ENCODE measurements at places on chromosomes 12 and 14.

DNA sequence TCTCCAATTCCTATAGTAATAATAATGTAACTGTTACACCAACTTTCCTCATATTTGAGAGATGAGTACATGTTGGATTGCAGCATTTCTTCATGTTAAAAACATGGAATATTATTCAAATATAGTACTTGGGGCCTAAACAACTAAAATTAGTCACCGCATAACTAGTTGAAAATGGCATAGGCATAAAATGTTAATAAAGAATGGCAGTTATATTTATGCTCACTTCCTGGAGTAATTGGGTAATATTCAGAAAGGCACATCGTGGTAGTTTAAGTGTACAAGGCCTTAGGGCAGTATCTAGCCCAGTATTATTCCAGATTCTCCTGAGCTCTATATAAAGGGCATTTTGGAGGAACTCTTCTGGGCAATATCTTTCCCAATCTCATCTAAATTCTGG, 46.0 kb downstream of the ERGIC2 start:
- no peak for DNase-seq

GRCh38 chr12:28489246-28489645, 299.0 kb downstream of the CCDC91 start:
- no peak for DNase-seq

GRCh38 chr12:13377698-13378097, 181.2 kb downstream of the EMP1 start:
- no peak for DNase-seq

DNA sequence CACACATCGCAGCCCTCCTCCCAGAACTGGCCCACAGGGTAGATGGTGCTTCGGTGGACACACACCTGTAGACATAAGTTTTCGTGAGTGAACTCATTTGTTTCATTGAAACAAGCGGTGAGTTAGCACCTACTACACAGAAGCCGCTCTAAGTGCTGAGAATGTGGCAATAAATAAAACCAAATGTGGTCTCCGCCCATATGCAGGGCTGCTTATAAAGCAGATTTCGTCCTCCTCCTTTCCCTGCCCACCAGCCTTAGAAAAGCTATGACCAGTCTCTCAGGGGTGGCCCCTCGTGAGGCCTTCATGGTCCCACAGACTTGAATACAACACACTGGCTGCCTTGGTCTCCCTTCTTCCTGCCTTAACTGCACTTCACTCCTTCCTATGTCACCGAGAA, 31.1 kb upstream of the ANO2 start:
- DNase-seq, result no peak

- no peak for DNase-seq
Measured at GRCh38 chr12:91913124-91913523, 232.5 kb downstream of the BTG1 start.

DNA sequence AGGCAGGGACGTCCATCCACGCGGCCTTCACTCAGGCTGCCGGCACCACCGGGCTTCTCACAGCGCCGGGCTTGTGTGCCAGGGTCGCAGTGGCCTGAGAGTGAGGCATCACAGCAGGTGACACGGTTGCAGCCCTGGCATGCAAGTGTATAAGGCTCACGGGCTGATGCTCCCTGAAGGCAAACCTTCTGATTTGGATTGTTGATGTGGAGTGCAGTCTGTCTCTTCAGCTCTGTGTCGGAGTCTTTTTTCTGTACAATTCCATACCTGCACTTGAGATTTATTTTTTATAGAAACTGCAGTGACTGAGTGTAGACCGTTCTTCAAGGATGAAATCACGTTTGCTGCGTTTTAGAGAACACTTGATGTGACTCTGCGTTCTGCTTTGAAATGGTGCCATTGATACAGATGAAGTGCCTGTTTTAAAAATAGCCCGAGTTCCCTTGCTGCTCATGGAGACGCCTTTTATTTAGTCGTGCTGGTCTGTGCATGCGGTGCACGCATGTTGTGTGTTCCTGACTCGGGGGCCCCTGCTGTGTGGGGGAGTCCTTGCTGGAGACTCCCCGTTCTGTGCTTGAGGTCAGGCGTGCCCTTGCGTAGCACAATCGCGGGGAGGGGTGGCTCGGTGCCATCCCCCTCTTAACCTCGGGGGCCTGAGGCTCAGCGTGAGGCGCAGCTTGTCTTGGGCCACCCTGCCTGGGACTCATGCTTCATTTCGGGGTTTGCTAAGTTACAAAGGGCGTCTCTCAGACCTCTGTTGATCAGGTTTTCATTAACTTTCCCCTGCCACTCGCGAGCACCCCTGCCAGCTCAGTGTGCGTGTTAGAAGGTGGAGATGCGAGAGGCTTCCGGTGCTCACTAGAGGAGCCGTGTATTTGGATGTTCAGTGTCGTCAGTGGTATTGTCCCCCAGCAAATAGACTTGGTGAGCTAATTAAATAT, 21.6 kb upstream of the AMN start:
- DNase-seq, result no peak

GRCh38 chr14:69643430-69644200, 32.2 kb downstream of the SUSD6 start:
- no peak for DNase-seq

DNA sequence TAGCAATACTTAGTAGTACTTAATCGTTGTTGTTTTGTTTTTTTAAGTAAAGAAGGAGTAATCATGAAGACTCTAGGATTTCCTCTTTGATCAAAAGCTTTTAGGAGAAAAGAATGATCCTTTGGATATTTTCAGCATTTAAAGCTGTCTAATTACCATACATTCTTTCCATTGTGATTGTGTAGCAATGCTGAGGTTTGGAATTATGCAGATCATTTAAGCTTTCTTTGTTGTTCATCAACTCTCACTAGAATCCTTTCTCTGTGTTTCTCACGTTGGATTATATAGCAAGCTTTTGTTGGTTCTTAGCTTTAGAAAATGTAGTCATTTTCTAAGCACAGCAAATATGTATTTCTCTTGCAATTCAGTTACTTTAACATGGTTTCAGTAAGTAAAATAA, 25.8 kb downstream of the CCDC91 start:
- no peak for DNase-seq

DNA sequence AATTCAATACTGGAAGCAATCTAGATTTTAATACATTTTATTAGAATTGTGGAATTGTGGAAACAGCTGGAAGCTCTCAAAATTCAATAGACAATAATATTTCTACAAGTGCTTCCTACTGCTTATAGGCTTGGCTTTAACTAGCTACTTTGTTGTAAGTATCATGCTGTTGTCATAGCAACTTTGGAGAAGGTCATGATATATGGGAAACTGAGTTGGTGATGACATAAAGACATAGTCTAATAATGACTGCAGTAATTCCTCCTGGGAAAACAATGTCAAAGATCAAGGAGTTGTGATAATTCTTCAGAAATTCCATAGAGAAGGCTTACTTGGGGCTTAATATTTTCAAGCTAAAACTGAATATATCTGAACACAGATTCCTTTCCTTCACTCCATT, 266.6 kb downstream of the KIF21A start:
- DNase-seq, result no peak

- no peak for DNase-seq
Measured at GRCh38 chr12:124041907-124042306, 68.9 kb downstream of the ZNF664 start.

GRCh38 chr14:61460718-61461611, 139.6 kb downstream of the PRKCH start:
- no peak for DNase-seq

All from right hindlimb (tissue), 1 donor.